ENCODE measurements at places on chromosomes 2 and 18. TPM values are rescaled to one million over a fixed set of nuclear protein-coding genes. Genes with fewer than 3 reads are reported as not detected.

GRCh38 chr2:129709956-129710598 is 269.4 kb upstream of the RAB6C start:
- H3K4me1 ChIP-seq = no peaks in the 10 kb centered on the region
- H3K27ac ChIP-seq = no peak overlapping the region
- no peaks in the 10 kb centered on the region for H3K27me3 ChIP-seq
- no peaks in the 10 kb centered on the region for H3K36me3 ChIP-seq

DNA sequence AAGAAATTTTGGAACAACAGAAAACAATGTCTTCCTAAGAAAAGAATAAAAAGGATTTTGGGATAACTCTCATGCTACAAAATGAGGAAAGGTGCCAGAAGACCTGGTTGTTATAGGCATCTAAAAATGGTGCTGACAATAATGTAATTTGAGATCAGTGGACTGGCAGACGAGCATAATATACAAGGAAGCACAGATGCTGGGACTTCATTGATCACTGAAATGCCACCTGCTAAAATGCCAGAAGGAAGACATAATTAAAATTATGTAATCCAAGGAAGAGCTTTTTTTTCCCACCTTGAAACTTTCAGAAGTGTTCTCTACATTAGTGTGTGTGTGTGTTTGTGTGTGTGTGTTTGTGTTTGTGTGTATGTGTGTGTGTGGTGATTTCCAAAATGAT is 535.9 kb downstream of the XIRP2 start:
- no peak for DNase-seq
- no peak overlapping the region for H3K4me3 ChIP-seq
- H3K4me1 ChIP-seq = no peaks in the 10 kb centered on the region
- H3K36me3 ChIP-seq = no peaks in the 10 kb centered on the region
- no peak overlapping the region for H3K27ac ChIP-seq

The LIMS3 gene
- total RNA-seq = 16.6 TPM

DNA sequence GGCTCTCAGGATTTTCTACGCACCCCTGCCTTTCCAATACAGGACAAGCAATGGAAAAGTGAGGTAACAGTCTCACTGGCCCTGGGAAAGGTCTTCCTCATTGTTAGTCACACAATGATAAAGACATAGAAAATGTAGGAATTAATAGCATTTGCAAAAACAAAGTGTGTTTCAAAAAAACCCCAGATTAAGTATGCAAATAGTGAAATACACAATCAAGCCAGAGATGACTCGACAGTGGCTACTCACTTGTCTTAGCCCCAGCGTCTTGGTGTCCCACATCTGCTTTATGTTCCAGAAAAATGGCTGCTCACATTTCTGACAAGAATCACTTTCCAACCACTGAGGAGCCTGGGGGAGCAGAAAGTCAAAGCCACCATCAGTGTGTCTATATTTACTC is 47.0 kb upstream of the AP1S3 start:
- H3K27ac ChIP-seq = no peak overlapping the region
- peaks cover 8% of the 10 kb centered on the region for H3K36me3 ChIP-seq
- no peak for DNase-seq
- no peaks in the 10 kb centered on the region for H3K27me3 ChIP-seq
- H3K4me1 ChIP-seq = no peaks in the 10 kb centered on the region
- H3K4me3 ChIP-seq = no peak overlapping the region

DNA sequence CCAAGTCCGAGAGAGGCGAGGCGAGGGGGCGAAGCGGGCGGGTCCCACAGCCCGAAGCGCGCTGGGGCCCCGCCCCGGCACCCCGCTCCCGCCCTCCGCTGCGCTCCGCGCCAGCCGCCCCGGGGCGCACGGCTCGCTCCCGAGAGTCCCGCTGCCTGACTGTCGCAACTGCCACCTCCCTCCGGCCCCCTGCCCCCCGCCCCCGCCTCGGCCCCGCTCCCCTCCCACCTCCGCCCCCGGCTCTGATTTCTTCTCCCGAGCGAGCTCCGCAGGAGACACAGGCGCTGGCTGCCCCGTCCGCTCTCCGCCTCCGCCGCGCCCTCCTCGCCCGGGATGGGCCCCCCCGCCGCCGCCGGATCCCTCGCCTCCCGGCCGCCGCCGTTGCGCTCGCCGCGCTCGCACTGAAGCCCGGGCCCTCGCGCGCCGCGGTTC is at the start of gene WNT6:
Gene WNT6, plus strand, starts transcription at position 250 of the 432 bp plus-strand sequence. CDS start 233 bp downstream, outside the sequence.
- no peak within 1 kb of the TSS for H3K27ac ChIP-seq
- H3K36me3 ChIP-seq = no peaks in the 10 kb centered on the region
- H3K4me1 ChIP-seq = no peaks in the 10 kb centered on the region
- DNase-seq = peak; percentile 53
- H3K27me3 ChIP-seq = no peaks in the 10 kb centered on the region
- H3K4me3 ChIP-seq = peak within 1 kb of the TSS; percentile 3

DNA sequence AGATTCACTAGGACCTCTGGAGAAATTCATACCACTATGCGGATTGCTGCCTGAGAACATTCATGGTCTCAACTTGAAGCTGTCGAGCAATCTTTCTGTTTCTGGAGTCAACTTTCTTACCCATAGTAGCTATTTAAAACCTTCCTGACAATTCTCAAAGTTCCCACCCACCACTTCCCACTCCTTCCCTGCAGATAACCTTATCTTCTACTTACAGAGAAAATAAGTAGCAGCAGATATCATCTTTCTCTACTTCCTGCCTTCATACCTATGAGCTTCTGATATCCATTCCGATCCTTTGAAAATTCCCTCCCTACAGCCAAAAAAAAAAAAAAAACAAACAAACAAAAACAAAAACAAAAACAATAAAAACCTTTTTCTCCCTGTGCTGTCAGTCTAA is 81.2 kb upstream of the CYRIA start:
- no peaks in the 10 kb centered on the region for H3K36me3 ChIP-seq
- DNase-seq = no peak
- H3K4me1 ChIP-seq = no peaks in the 10 kb centered on the region
- no peak overlapping the region for H3K4me3 ChIP-seq
- no peak overlapping the region for H3K27ac ChIP-seq

The GLI2 gene
- total RNA-seq = 9.0 TPM

Data from aorta (tissue), 5 donors.